ENCODE measurements at places on chromosomes 13 and 19.
A peak's percentile ranks its signal among the peaks of the same experiment; 100 is the strongest.

GRCh38 chr13:67216864-67217263 is 13.3 kb downstream of the PCDH9 start:
- H3K4me3 ChIP-seq = no peak overlapping the region
- DNase-seq = no peak
- H3K4me1 ChIP-seq = no peaks in the 10 kb centered on the region
- H3K27ac ChIP-seq = no peak overlapping the region

DNA sequence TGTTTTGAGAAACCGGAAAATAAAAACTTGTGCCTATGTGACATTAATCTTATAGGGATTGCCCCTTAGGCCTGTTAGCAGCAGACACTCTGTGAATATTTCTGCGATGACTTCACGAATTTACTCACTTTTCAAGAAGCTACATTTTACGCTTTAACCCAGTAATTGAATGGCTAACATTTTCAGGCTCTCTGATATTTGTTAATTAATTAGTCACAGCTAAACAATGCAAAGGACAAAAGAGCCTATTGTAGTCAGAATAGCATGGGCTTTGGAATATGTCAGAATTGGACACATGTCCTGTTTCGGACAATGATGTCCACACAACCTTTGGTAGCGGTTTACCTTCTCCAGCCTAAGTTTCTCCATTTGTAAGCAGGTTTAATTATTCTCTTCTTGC is 506.6 kb downstream of the EFNB2 start:
- H3K27me3 ChIP-seq = no peaks in the 10 kb centered on the region
- H3K4me3 ChIP-seq = no peak overlapping the region
- H3K36me3 ChIP-seq = no peaks in the 10 kb centered on the region
- no peaks in the 10 kb centered on the region for H3K4me1 ChIP-seq
- no peak for DNase-seq

GRCh38 chr13:45518525-45519245 is 53.9 kb downstream of the COG3 start:
- H3K27ac ChIP-seq = peak overlapping the region; percentile 70
- no peak for DNase-seq
- H3K27me3 ChIP-seq = no peaks in the 10 kb centered on the region
- peak overlapping the region; percentile 3 for H3K4me3 ChIP-seq

DNA sequence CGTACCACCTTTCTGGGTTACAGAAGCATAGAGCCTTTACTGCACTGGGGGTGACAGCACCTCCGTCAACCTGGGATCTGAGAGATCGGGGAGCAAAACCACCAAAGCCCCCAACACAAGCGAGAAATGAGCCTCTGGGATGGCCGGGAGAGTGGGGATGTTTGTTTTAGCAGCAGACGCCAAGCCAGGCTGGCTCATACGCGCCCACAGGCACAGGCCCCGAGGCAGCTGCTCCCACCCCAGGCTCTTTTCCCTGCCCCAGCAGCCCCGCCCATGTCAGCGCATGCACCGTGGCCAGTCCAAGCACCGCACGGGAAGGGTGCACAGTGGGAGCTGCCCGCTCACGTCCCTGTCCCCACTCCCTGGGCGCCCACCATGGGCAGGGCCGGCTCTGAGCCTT is 8.5 kb downstream of the PIP5K1C start:
- DNase-seq = no peak
- H3K4me1 ChIP-seq = peaks cover 51% of the 10 kb centered on the region
- peaks cover 19% of the 10 kb centered on the region for H3K36me3 ChIP-seq
- peak overlapping the region; percentile 93 for H3K27ac ChIP-seq

- no peak for DNase-seq
- H3K4me3 ChIP-seq = no peak overlapping the region
- no peak overlapping the region for H3K27ac ChIP-seq
- no peaks in the 10 kb centered on the region for H3K4me1 ChIP-seq
- H3K27me3 ChIP-seq = peaks cover 2% of the 10 kb centered on the region
These were observed 12.6 kb upstream of the OLFM4 start for GRCh38 chr13:53015971-53016370.

GRCh38 chr13:76643596-76643995 is 242.6 kb downstream of the KCTD12 start:
- no peak overlapping the region for H3K4me3 ChIP-seq
- no peak overlapping the region for H3K27ac ChIP-seq
- no peak for DNase-seq
- no peaks in the 10 kb centered on the region for H3K36me3 ChIP-seq
- H3K27me3 ChIP-seq = peaks cover 6% of the 10 kb centered on the region
- no peaks in the 10 kb centered on the region for H3K4me1 ChIP-seq

- H3K27me3 ChIP-seq = no peaks in the 10 kb centered on the region
- peaks cover 22% of the 10 kb centered on the region for H3K4me1 ChIP-seq
- peaks cover 23% of the 10 kb centered on the region for H3K36me3 ChIP-seq
- peak overlapping the region; percentile 37 for H3K27ac ChIP-seq
- H3K4me3 ChIP-seq = no peak overlapping the region
These were observed 11.1 kb upstream of the UQCR11 start for GRCh38 chr19:1616396-1616795.
